ENCODE measurements at places on chromosomes 1 and 21. TPM values are rescaled to one million over a fixed set of nuclear protein-coding genes. Genes with fewer than 3 reads are reported as not detected.
A peak's percentile ranks its signal among the peaks of the same experiment; 100 is the strongest.

Gene ADAMTS5
- 3.1 TPM for total RNA-seq

Gene PER3
- 1.4 TPM for total RNA-seq

Gene SLC6A17
- total RNA-seq, result 0.60 TPM

Gene TRIM58
- 33.5 TPM for total RNA-seq

Gene CPLANE2
- total RNA-seq, result 21.4 TPM

Gene KIAA1614
- 0.57 TPM for total RNA-seq

Gene GRIK1
- not detected for total RNA-seq

Gene EPS8L3
- total RNA-seq, result not detected

Gene RAP1GAP
- total RNA-seq, result 0.39 TPM

Gene DIPK1A
- total RNA-seq, result 12.5 TPM

Gene S100A7A
- total RNA-seq, result not detected

GRCh38 chr1:9400425-9401079 lies 107.9 kb downstream of the SPSB1 start:
- peak; percentile 39 for DNase-seq

GRCh38 chr1:204080163-204080903 lies 7.4 kb downstream of the SOX13 start:
- DNase-seq, result peak; percentile 94

DNA sequence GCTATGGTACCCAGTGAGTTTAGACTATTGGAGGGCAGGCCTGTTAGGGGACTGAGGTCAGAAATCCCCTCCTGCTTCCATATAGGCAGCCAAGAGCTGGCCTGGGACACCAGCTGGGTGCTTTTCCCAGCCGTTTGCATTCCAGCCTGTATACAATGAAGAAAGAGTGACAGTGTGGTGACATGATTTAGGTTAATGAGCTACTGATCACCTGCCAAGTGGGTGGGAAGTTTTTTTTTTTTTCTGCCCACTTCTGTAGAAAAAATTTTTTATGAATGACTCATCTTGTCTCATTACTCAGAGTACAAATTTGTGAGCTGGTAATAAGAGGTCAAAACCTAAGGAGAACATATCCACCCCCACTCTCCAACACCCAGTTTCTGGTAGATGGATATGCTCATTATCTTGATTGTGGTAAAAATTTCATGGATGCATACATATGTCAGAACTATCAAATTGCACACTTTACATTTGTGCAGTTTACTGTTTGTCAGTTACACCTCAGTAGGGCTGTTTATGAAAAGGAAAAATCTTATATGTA lies 16.4 kb upstream of the CGN start:
- DNase-seq, result peak; percentile 87

DNA sequence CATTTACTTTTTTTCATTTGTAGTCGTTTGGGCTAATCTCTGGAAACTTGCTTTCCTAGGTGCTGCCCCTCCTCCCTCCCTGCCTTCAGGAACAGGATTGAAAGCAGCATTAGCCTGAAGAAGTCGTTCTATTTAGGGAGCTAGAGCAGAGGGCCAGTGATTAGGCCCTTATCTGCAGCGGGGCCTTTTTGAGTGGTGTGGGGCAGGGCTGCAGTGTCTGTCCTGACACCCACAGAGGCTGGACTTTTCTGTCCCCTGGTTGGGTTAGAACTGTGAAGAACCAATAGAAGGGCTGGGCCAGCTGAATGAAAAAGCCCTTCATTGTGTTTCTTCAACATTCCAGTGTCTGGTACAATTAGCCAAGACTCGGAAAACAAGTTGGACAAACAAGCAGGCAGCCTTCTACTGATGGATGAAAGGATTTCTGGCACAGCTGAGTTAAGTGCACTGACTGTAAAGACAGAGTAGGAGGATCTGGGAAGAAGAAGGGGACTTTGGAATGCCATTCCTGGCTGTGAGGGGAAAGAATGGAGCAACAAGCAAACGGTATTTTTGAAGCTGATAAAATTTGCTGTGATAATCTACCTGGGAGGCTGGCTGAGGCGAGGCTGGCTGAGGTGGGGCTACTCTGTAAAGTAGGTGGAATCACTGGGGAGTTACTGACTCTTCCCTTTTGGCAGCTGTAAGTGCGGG lies 9.7 kb downstream of the MACF1 start:
- DNase-seq, result no peak

GRCh38 chr1:117783606-117784396 lies 145.6 kb downstream of the GDAP2 start:
- DNase-seq, result no peak

- DNase-seq, result no peak
Observed at GRCh38 chr1:50667710-50668356, 244.6 kb upstream of the DMRTA2 start.

DNA sequence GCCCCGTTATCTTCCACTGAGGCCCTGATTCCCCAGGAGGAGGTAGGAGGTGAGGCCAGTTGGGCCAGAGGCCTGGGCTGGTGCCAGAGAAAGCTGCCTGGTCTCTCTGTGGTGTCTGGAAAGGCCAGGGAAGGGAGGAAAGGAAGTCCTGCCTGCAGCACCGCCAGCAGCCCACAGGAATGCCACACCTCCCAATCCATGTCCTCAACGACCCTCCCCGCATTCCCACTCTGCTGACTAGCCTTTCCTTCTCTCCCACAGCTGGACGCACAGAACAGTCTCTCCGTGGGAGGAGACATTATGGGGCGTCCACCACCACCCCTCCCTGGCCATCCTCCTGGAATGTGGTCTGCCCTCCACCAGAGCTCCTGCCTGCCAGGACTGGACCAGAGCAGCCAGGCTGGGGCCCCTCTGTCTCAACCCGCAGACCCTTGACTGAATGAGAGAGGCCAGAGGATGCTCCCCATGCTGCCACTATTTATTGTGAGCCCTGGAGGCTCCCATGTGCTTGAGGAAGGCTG lies 18.0 kb downstream of the CSF1 start:
- peak; percentile 45 for DNase-seq

DNA sequence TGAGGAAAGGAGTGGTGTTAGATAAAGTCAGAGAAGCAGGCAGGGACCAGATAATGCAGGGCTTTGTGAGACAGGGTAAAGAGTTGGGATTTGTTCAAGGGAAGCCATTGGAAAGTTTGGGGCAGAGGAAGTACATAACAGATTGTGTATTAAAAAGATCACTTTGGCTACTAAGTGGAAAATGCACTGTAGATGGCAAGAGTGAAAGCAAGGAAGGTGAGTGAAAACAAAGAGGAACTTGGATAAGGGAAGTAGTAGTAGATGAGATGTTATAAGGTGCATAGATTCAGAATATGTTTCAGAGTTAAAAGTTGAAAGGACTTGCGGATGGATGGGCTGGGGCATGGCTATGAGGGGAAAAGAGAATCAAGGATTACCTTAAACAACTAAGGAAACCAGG lies 17.4 kb downstream of the MRPL39 start:
- no peak for DNase-seq

DNA sequence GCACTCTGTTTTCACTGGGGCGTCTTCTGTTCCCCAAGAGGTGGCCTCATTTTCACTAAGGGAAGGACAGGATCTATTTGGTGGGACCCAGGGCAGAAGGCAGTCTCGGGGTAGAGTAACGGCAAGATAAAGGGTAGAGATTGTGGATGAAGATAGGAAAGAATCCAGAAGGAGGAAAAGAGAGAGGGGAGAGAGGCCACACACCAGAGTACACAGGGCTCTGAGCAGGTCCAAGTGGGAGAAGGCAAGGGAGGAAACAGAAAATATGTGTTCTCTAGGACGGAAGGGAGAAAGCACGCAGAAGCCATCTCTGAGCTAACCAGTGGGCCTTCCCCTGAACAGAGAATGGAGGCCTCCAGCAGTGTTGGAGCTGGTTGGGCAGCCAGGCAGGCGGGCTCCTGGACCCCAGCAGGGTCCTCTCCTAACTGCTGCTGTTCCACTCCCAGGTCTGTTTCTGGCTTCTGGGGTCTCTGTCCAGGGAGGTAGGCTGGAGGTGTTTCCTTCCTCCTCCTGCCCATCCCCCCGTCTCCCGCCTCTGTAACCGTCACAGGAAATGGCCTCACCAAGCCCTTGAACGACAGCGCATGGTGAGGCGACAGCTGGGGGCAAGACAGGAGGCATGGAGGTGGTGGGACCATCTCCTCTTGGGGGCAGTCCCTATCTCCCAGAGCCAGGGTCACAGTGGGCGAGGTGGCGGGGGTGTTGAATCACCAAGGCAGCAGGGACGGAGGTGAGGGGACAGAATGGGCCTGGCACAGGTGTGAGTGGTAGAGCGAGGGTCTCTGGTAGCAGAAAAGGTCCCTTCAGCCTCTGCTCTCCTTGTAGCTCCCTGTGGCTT lies 649 bp downstream of the PTPN7 start:
- DNase-seq, result no peak

GRCh38 chr1:23751815-23752200 lies 8.5 kb downstream of the ELOA start:
- DNase-seq, result no peak

- no peak for DNase-seq
Observed at GRCh38 chr1:226654668-226655055, 84.4 kb downstream of the ITPKB start.

DNA sequence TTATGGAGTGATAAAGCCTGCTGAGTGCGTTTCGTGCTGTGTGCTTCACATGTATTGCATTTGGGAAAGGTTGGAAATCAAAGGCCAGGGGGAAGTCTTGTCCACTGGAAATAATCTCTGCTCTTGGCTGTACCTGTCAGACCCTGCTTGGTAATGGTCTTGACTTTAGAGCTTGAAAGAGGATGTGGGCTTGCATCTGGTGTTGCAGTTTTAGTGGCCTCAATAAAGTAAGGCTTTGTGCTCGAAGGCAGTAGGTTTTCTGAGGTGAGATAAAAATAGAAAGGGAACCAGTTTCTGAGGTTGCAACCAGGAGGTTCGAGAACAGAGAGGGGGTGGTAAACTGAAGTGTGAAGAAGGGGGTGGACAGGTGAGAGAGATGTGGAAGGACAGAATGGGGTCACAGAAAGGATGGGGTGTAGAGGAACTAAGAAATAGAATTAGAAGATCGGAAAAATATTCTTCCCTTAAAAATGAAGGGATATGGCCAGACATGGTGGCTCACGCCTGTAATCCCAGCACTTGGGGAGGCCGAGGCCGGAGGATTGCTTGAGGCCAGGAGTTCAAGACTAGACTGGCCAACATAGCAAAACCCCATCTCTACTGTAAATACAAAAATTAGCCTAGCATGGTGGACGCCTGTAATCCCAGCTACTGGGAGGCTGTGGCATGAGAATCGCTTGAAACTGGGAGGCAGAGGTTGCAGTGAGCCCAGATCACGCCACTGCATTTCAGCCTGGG lies 1.5 kb downstream of the S100PBP start:
- no peak for DNase-seq

GRCh38 chr1:39293375-39294070 lies 89.0 kb downstream of the MACF1 start:
- DNase-seq, result no peak
